ENCODE measurements at places on chromosomes 5 and 9.

- DNase-seq = no peak
These were observed 23.3 kb downstream of the PTGES2 start for GRCh38 chr9:128104171-128104618.

DNA sequence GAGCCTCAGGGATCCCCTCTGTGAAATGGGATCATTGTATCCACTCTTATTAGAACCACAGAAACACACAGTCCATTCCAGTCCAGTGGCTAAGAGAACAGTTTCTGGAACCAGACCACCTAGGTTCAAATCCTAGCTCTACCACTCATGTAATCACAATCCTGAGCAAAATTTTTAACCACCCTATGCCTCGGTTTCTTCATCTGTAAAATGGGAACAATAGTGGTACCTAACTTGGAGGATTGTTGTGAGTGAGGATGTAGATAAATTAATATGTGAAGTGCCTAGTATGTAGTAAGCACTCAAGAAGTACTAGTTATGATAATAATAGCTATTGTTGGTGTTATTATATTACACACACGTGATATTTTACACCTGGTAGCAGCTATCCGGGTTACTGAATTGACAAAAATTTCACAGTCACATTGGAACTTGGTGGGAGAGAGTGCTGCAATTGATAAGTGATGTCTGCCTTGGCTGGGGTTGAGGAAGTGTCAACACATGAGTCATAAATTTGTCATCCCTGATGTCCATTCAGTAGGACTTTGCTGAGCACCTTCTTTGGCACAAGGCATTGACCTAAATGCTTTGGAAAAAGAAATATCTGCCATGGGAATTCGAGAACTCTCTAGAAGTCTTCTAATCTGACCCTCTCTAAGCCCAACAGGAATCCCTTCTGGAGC is 68.4 kb downstream of the COL27A1 start:
- no peak for DNase-seq

DNA sequence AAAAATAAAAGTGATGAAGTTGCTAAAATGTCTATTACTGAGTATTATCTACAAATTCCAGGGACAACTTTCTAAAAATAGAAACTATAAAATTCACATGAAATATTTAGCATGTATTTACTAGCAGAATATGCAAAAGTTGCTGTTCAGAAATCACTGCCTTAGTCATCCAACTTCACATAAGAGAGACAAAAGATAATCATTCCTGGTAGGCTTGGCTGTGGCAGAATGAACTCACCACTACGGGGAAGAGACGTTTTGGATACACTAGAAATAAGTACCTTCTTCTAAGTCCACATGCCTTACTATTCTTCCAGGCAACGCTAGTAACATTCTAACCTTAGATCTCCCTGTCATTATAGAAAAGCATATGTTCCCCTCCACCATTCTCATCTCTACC is 272.2 kb downstream of the BNC2 start:
- DNase-seq = no peak

DNA sequence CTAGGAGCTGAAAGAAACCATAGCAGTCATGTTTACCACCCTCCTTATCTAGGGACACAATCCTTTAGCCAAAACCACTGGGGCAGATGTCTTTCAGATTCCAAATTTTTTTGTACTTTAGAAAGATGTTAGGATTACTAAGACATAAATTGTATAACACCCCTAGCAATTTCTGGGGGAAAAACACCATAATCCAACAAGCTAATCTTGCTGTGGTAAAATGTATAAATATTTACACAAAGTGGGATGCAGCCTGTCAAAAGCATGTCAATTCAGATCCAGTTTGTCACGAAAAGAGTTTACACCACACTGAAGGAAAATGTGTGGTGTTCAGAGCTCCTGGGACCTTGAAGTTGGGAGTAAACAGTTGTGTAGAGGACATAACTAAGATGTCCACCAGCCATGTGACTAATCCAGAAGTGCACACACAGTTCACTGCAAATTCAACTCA is 274.3 kb downstream of the ADAMTSL1 start:
- DNase-seq = no peak

- peak; percentile 85 for DNase-seq
These were observed 61.3 kb downstream of the KCNIP1 start for GRCh38 chr5:170565072-170565471.

DNA sequence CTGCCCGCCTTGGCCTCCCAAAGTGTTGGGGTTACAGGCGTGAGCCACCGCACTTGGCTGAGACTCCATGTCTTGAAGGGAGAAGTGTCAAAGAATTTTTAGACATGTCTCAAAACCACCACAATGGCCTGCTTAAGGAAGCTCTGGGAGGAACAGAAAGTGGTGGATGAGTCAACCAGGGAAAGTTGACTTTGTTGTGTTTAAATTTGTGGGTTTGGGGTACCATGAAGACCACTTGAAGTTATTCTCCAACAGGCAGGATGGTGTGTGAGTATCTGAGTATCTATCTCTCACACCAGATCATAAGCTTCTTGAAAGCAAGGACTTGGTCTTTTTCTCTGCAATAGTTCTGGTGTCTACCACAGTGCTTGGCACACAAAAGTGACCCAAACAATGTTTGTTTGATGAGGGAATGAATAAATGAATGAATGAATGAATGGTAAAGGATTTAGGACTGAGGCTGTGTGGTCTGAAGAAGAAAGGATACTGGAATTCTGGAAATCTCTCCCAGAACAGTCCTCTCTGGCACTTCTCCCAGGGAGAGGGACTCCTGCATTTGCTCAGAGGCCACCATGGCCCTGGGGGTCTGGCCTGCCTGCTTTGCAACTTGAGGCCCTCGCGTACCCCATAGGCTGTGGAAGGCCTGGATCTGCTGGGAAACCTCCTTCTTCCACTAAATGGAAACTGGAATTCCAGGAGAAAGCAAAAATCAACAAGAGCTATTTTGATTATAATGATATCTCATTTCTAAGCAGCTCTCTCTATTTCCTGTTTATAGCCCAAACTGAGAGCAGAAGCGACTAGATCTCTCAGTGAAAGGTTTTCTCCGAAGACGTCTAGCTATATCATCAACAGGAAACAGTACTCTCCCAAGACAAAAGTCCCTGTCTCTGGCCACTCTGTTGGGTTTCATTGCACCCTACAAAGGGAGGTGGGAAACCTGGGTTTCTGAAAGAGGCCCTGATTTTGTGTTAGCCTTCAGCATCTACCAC is 187.9 kb downstream of the PALM2AKAP2 start:
- DNase-seq = no peak

Measured in putamen (tissue), 1 donor.